ENCODE measurements at places on chromosomes 2 and 18.
A peak's percentile ranks its signal among the peaks of the same experiment; 100 is the strongest.

GRCh38 chr2:187453078-187453641 is 5.1 kb upstream of the CALCRL start:
- no peak for DNase-seq

GRCh38 chr2:54750040-54750439 is 26.6 kb downstream of the EML6 start:
- no peak for DNase-seq

DNA sequence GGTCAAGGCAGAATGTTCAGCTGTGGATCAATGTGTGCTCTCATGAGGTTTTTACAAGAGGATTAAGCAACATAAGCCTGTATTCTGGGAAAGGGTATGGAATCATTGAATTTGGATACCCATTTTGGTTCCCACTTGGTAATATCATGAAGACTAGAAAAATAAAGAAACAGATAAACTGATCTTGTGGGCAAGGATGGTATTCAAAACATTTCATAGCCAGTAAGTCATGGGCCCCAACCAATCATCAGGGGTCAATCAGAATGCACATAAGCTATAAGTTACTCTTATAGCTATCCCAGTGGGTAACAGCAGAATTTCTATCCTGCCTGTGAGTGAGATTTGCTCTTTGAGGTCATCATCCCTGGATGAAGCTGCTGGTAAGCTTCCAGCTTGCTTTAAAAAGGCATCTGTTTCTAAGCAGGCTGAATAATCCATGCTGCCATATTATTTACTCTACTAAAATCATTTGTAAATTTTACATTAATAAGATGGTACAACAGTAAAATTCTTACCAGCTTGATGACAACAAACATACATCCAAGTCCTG is 291.2 kb downstream of the RAD51AP2 start:
- no peak for DNase-seq

DNA sequence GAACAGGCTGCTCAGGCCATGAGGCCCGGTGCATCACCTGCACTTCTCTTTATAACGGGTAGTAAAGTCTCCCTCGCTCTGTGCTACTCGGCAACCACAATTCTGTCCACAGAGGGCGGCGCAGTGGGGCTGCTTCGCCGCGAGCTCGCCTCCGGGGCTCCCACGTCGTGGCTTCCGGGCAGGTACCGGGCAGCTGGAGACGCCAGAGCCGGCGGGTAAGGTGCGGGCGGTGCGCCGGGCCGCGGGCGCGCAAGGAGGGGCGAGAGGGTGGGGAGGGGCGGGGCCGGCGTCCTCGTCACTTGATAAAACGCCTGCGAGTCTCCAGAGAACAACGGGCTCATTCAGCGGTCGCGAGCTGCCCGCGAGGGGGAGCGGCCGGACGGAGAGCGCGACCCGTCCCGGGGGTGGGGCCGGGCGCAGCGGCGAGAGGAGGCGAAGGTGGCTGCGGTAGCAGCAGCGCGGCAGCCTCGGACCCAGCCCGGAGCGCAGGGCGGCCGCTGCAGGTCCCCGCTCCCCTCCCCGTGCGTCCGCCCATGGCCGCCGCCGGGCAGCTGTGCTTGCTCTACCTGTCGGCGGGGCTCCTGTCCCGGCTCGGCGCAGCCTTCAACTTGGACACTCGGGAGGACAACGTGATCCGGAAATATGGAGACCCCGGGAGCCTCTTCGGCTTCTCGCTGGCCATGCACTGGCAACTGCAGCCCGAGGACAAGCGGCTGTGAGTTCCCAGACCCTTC is at the start of gene ITGA6:
TSS of gene ITGA6 (plus strand) at position 331 of the 734 bp plus-strand sequence.
- peak; percentile 59 for DNase-seq

Measured in left kidney (tissue), 8 donors.